ENCODE measurements at places on chromosomes 7 and 10.

- no peak for DNase-seq
Observed at GRCh38 chr7:50682079-50682478, 100.6 kb downstream of the GRB10 start.

DNA sequence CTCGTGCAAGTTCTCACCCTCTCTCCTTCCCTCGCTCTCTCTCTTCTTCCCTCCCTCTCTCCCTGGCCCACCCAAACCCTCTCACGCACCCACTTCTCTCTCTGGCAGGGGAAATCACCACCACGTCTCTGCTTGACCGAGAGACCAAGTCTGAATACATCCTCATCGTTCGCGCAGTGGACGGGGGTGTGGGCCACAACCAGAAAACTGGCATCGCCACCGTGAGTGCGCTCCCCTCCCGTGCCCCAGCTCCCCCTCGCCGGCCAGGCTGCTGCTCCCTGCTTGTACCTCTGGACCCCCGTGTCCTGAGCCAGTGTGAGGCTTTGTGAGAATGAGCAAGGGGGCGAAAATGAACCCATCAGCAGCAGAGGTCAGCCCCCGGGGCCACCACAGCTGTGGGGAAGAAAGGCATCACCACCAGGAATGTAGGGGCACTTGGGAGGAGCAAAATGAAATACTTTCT is 25.5 kb downstream of the C10orf105 start:
- no peak for DNase-seq

GRCh38 chr7:91080351-91080750 is 183.9 kb upstream of the FZD1 start:
- no peak for DNase-seq

DNA sequence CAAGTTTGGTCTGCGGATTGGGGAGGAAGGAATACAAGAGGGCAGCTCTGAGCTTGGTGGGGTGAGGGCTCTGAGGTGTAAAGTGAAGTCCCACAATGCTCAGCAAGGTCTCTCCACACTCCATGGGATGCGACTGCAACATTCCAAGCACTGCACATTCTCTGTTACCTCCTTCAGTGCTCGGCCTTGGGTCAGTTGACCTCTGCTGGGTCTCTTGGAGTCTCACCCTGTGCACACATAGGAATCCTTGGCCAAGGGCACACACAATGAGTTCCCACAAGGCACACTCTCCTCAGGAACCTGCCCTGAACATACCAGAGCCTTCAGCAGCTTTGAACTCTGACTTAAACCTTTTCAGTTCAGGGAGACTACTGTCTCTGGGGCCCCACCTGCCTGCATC is 2.4 kb upstream of the WDFY4 start:
- DNase-seq: no peak

DNA sequence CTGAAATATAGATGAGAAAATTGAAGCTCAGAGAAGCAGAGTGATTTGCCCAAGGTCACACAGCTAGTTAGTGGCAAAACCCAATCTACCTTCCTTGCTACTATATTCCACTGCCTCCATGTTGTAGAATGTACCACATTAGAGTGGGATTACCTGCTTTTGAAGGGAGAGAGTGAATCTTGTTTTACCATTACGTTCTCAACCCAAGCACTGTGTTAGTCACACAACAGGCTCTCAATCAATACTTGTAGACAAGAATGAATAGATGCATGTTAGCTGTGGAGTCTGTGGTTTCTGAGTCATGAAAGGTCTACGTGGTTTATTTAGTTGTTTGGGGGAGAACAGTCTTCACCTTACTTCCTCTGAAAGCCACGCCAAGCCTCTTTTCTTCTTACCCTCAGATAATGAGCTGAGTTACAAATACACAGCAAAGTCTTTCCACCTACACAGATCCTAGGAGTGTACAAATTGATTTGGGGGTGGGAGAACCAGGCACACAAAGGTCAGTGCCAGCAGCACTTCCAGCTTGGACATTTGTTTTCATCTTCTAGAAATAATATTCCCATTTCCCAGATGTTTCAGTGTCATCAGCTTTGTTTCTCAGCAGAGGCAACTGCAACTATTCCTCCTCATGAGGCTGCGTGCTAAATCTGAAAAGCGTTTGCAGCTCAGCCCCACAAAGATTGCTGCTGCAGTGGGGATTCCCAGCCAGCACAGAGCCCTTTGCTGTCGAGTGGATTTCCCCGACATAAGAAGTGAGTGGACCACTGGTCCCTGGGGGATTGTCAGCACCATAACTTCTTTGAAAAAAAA is 71.5 kb upstream of the ADO start:
- DNase-seq: no peak

Measured in nucleus accumbens (tissue), 56 donors.